ENCODE measurements at places on chromosomes 11 and 22.
A peak's percentile ranks its signal among the peaks of the same experiment; 100 is the strongest.

- peak; percentile 84 for DNase-seq
Measured at GRCh38 chr11:61021661-61022212, 50.3 kb downstream of the CD6 start.

DNA sequence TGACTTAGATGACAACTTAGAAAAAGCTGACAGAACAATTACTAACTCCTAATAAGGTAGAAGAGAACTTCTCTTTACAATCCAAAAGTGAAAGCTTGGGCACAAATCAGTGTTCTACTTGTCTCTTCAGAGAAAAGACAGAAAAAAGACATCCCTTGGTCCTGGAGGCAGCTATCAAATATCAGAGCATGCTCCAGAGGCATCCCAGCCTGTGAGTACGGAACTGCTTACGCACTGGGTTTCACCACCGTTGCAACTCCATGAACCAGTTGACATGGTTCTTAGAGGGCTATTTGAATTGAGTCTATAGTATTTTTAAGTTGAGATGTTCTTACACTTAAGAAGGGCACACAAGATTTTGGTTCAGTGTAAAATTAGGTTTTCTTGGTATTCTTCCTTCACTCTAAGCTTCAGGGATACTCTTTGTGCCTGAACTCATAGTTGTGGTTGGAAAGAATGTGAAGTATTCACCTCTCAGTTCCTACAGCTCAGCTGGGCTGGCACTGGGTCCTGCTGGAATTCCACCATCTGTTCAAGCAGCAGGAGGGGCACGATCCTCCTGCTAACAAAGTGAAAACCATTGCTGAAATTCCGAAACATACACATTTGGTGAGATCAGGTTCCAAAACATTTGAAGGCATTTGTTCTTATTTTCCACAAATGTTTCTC, 6.3 kb downstream of the AKIP1 start:
- DNase-seq, result no peak

DNA sequence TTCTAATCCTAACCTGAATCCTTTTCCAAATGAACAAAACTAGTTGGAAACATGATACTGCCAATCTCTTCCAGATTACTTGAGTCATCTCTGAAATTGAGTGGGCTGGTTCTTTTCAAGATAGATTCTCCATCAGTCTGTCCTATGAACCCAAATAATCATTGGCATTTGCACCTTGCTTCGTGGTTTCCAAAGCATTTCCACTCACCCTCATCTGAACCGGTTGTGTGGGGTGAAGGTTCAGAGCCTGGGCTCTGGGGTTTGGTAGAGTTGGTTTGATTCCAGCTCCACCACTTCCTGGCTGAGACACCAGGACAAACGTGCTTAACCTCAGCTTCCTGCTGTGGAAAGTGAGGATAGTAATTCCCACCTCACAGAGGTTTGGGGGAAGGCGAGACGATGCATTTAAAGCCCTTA, 206.4 kb upstream of the E2F8 start:
- DNase-seq, result no peak

- DNase-seq, result no peak
Measured at GRCh38 chr22:30025221-30025620, 55.0 kb upstream of the HORMAD2 start.

GRCh38 chr11:77136074-77136473, 8.0 kb downstream of the MYO7A start:
- no peak for DNase-seq

GRCh38 chr11:78179459-78180071, 8.9 kb downstream of the KCTD21 start:
- no peak for DNase-seq

DNA sequence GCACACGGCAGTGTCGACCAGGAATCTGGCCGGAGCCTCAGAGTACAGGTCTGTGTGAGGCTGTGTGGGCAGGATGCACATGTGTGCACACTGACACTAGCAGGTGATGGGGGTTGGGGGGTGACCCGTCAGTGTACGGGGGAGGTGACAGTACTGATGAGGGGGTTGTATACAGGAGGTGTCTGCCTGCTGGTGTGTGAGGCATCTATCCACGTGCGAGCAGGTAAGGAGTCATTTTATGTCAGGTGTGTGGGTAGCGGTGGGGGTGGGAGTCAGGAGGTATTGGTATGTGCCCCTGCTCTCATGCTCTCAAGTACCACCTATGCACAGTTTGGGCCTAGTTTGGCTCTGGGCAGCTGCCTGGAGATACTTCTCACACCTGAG, 4.5 kb upstream of the PHRF1 start:
- no peak for DNase-seq

- DNase-seq, result no peak
Measured at GRCh38 chr11:9529334-9529650, 44.2 kb upstream of the WEE1 start.

DNA sequence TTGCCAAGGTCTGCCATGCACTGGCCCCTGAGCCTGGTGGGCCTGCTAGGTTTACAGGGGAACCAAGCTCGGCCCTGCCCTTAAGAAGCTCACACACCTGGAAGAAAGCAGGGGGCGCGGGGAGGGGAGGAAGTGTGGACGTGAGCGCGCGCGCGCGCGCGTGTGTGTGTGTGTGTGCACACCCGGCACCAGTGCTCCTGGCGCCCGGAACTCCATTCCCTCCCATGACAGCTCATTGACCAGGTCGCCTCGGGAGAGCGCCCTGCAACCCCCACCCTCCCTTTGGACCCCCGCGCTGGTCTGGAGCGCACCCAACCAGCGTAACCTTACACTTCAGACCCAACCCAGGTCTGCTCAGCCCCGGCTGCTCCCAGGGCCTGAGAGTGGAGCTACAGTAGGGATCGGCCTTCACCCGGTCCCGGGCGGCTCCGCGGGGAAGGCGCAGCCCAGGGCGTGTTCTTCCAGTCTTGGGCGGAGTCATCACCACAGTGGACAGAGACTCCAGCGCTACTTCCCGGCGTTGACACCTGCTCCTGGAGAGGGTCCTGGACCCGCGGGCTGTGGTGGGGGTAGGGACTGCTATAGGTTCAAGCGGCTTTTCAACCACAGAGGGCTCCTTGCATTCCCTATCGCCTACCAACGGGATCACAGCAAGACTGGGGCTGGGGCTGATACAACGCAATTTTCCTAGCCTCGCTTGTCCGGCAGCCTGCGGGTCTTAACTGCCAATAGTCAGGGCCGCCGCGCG, 1.5 kb downstream of the GALNT18 start:
- DNase-seq, result no peak

GRCh38 chr11:44133335-44133946, 38.0 kb downstream of the EXT2 start:
- DNase-seq, result no peak

DNA sequence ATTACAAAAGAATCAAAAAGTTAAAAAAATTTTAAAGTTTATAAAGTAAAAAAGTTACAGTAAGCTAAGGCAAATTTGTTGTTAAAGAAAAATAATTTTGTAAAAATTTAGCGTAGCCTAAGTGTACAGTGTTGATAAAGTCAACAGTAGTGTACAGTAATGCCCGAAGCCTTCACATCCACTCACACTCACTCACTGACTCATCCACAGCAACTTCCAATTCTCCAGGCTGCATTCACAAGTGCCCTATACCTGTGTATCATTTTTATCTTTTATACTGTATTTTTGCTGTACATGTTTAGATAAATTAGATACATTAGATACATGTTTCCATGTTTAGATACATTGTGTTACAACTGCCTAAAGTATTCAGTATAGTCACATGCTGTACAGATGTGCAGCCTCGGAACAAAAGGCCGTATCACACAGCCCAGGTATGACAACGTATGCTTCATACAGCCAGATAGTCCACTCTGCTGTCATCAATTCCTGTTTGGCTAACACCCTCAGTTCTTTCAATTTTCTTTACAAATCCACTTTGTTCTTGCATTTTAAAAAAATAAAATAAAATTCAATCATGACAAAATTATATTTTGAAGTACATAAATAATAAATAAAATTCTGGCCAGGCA, 80.7 kb downstream of the RBFOX2 start:
- DNase-seq, result no peak

- DNase-seq, result no peak
Measured at GRCh38 chr11:46555267-46556054, 38.4 kb downstream of the AMBRA1 start.

DNA sequence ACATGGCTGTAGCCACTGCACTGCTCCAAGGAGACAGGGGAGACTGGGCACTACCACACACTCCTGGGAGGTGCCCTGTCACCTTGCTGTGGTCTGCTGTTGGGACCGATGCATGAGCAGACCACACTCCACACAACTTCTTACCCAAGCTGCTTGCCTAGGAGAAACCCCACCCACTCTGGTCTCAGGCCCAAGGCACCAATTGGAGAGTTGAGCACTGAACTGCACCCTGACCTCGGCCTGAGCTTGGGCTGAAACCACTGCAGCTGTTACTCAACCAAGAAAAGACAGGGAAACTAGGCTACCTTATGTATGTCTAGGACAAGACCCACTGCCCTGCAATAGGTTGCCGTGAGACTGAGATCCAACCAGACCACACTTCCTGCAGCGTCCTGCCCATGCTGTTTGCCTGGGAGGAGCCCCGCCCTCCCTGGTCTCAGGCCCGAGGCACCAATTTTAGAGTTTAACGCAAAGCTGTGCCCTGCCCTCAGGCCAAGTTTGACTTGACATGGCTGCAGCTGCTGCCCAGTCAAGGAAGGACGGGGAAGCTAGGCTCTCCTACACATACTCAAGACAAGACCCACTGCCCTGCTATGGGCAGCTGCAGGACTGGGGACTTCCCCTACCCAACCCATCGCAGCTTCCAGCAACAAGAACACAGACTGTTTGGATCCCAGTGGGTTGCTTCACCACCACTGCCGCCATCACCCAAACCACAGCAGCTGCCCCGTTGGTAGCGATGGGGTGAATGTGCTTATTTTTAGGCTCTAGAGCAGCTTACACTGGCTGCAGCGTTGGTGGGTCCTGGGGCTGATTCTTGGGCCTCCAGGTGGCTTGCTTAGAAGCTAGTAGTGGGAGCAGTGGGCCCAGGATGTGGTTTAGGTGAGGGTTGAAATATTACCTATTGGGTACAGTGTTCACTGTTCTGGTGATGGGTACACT, 66.8 kb downstream of the BRD1 start:
- no peak for DNase-seq

GRCh38 chr22:25900880-25901279, 158.9 kb downstream of the MYO18B start:
- no peak for DNase-seq

- no peak for DNase-seq
Measured at GRCh38 chr11:107998761-107999160, 9.9 kb upstream of the CUL5 start.

DNA sequence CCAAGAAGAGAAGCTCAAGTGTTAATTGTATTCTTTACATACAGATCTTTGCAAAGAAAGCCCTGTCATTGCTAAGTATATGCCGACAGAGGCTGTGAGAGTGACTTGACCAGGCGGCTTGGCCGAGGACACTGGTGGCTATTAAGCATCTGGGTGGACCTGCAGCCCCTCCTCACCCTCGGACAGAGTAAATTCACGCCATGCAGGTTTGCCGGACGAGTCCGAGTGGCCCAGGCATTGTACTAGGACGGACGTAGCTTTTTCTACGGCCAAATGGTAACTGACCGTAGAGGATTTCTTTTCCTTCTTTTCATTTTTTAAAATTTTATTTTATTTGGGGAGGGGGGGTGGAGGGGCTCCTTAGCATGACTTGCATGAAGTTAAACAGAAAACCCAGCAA, 47.0 kb downstream of the KCNC1 start:
- DNase-seq, result no peak

DNA sequence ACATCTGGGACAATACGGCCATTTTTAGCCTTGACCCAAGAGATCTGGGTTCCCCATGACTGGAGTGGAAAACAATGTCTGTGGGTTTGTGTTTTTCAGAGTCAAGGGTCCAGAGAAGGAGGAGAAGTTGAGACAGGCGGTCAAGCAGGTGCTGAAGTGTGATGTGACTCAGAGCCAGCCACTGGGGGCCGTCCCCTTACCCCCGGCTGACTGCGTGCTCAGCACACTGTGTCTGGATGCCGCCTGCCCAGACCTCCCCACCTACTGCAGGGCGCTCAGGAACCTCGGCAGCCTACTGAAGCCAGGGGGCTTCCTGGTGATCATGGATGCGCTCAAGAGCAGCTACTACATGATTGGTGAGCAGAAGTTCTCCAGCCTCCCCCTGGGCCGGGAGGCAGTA, 15.7 kb downstream of the NNMT start:
- DNase-seq, result no peak

- no peak for DNase-seq
Measured at GRCh38 chr11:102760344-102761035, 19.9 kb downstream of the MMP10 start.

GRCh38 chr11:47766509-47767227, 473 bp downstream of the FNBP4 start:
- DNase-seq, result peak; percentile 80

DNA sequence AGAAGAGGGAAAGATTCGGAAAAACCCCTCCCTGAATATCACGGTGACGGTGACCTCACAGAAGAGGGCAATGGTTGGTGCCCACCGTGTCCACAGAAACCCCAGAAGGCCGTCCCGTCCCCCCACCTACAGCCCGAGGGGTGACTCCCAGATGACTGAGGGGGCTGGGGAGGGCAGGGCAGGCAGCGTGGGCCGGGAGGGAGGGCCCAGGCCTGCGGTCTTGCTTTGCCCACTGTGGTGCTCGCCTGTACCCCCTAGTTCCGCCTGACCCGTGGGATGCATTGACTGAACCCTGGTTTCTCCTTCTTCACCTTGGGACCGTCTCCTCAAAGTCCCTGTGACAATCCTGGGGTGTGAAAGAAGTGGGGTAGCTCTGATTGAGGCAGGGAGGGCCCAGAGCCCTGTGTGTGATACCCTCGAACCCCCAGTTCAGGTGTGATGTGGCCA, 526.7 kb downstream of the BRD1 start:
- DNase-seq, result no peak

- DNase-seq, result no peak
Measured at GRCh38 chr22:30821863-30822215, 127.2 kb downstream of the OSBP2 start.

DNA sequence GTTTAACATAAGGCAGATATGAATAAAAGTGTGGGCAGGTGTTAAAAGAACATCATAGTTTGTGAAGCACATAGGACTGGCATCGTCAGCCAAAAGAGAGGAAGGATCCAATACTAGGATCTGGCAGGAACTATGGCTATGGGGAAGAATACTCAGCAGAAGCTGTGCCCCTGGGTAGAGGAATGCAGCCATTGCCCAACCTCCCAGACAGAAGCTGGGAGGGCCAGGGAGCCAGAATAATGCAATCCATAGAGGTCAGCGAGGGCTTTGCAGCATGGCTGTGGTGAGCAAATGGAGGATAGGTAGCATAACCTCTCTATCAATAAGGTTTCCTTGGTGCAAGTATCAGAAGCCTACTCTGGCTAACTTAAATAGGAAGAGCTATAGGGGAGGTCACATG, 11.7 kb upstream of the CSTF3 start:
- no peak for DNase-seq

GRCh38 chr11:44755556-44756523, 29.1 kb downstream of the TSPAN18 start:
- no peak for DNase-seq

- no peak for DNase-seq
Measured at GRCh38 chr11:27207025-27207650, 155.9 kb downstream of the CCDC34 start.

- DNase-seq, result no peak
Measured at GRCh38 chr11:57761301-57762234, at the start of gene CTNND1. Gene CTNND1, plus strand, starts transcription at chr11:57761802. Its CDS starts 29,677 bp downstream, at chr11:57791479.

GRCh38 chr11:115263799-115264656, 240.2 kb downstream of the CADM1 start:
- DNase-seq, result no peak

All from stimulated activated naive CD4-positive, alpha-beta T cell treated with Interleukin-2 at 50 U/mL for 16 hours (primary cell).